ENCODE measurements at places on chromosomes 7 and 10.

DNA sequence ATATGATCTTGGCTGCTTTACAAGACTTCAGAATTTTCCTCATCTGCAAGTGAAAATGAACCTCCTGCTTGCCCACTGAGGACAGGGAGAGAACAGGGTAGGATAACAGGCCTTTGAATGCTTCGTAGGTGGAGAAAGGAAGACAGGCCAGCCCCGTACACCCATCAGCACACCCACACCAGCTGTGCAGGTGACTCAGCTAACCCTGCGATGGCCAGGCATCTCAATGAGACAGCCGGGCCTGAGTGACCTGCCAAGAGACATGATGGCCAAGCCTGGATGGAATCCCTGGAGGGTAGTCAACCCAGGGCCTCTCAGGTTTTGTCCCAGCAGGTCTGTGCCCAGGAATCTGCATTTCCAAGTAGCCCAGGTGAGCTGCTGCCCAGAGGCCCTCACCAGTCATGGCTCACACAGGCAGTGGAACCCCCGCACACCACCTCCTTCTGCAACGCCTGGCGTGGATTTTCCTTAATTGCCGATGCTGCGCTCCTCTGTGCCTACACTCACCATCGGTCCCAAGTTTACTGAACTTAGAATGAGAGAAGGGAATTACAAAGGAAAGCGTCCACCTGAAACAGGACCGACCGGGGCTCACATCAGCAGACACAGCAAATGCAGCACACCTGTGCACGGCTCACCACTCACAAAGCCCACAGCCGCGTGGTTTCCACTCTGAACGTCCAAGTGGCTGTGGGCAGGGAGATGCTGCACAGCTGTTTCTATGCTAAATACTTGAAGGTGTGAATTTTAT lies 163.7 kb downstream of the DIP2C start:
- no peak for DNase-seq

DNA sequence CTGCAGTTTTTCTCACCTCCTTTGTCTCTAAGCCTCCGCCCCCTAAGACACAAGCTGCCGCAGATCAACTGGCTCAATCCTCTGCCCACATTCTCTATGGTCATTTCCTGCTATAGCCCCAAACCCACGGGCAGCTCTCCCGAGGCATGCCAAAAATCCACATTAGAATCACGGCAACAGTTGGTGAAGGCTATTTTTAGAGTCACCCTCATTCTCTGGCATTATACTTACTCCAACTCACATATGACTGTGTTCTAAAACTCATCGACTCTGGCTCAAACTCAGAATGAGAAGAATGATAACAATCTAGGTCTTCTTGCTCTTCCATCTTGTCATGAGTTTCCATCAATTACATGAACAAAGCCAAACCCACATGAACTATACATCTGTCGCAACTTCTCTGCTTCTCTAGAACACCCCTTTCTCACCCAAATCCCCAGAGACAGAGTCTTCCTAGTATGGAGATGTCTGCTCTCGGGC lies 10.9 kb upstream of the KIAA1549 start:
- no peak for DNase-seq

DNA sequence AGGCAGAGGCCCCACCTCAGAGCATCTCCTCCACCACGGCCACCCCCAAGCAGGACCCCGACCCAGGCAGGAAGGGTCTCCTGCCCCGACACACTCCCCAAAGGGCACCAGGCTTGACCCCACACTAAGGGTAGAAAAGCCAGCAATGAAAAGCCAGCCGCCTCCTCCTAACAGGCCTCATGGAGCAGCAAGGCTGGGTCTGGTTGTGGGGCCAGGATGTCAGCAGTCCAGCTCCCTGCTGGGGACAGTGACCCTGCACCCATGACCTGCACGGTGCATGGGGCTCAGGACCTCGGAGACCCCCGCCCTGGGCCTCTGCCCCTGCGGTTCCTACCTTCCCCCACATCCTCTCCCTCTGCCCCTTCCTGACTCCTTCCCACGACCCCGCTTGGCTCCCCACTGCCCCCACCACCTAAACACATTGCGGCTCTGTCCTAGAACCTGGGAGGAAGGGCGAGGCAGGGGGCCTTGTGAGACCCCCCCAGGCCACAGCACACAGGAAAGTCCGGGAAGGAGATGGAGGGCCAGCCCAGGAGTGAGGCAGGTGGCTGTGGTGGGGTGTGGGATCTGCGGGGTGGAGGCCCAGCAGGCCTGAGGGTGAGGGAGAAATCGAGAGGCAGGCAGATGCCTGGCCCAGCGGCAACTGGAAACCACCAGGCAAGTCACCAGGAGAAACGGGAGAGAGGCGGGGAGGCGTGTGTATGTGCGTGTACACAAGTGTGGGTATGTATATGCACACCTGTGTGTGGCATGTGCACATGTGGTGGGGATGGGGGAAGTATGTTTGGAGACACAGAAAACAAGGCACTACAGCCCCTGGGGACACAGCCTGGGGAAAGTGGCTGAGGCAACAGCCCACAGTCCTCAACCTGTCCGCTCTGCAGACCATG lies 229.9 kb downstream of the MAD1L1 start:
- no peak for DNase-seq

DNA sequence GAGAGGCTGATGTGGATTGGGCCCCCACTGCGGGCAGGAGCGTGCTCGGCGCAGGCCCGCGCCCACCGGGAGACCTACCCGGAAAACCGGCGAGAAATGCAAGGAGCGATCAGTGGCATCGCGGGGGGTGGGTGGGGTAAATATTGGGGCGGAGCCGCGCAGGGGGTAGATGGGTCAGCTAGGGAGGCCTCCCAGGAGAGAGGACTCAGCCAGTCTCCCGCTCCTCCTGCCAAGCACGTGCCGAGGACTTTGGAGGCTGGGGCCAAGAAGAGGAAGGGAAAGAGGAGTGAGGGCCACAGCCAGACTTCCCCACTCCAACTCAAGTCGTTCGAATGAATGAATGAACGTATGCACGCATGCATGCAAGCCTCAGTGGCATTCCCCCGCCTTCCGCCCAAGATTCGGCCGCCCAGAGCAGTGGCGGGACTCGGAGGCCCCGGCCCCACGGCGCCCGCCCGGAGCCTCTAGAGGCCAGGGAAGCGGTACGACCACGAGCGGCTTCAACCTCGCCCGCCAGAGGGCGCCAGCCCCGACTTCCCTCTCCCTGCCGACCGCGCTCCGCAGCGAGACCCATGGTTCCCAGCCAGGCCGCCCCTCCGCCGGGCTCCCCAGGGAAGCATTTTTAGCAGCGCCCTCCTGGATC lies 3.6 kb downstream of the NPM3 start:
- no peak for DNase-seq

- DNase-seq = peak; percentile 75
Observed at GRCh38 chr7:42274053-42274452, 37.0 kb upstream of the GLI3 start.

GRCh38 chr10:36465604-36466379 lies 659.6 kb upstream of the ANKRD30A start:
- no peak for DNase-seq

- no peak for DNase-seq
Observed at GRCh38 chr7:69334701-69335100, 263.6 kb upstream of the AUTS2 start.

DNA sequence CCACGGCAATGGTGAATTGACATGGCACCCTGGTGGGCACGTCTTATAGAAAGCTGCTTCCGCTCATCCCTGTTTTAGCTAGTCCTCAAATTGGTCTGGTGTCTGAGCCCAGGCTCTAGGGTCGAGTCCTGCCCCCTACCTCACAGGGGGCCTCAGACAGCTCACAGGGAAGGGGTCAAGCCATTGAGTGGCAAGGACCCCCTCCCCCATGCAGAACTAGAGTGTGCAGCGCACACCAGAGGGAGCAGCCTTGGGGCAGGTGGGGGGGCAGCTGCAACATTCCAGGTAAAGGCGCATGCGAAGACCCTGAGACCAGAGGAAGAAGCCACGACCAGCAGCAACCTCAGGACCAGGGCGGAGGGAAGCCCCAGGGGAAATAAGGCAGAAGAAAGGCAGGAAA lies 240.4 kb upstream of the PPP2R2D start:
- DNase-seq = no peak

- DNase-seq = no peak
Observed at GRCh38 chr10:110684800-110685446, 40.8 kb downstream of the RBM20 start.

GRCh38 chr10:104081998-104082397 lies 3.7 kb downstream of the COL17A1 start:
- DNase-seq = no peak

DNA sequence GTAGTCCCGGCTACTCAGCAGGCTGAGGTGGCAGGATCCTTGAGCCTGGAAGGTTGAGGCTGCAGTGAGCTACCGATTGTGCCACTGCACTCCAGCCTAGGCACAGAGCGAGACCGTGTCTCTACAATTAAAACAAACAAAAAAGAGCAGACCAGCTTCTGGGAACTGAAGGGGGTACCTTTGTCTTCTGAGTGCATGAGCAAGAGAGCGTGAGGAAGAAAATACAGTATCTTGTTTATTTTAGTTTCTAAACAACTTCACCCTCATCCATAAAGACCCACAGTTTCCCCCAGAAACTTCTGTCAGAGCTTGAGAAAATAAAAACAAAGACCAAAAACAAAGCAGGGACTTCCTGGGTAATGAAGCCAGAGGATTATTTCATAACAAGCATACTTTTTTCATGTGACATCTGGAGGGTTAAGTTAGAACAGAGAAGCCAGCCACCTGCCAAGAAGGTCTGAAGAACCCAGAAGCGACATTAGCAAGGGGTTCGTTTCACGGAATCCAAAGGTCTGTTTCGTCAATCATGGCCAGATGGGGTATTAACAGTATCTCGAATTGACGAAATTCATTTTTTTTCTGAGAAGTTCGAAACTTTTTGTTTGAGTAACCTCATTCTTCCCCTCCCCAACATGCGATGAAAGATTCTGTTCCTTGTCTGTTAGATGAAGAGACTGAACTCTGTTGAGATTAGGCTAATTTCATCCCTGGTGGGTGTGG lies 10.2 kb upstream of the IL2RA start:
- no peak for DNase-seq

- DNase-seq = no peak
Observed at GRCh38 chr10:118983263-118983662, 46.3 kb upstream of the NANOS1 start.

- peak; percentile 95 for DNase-seq
Observed at GRCh38 chr10:80202934-80203834, 2.2 kb downstream of the ANXA11 start.

- DNase-seq = no peak
Observed at GRCh38 chr7:151244196-151244840, 4.2 kb downstream of the SMARCD3 start.

DNA sequence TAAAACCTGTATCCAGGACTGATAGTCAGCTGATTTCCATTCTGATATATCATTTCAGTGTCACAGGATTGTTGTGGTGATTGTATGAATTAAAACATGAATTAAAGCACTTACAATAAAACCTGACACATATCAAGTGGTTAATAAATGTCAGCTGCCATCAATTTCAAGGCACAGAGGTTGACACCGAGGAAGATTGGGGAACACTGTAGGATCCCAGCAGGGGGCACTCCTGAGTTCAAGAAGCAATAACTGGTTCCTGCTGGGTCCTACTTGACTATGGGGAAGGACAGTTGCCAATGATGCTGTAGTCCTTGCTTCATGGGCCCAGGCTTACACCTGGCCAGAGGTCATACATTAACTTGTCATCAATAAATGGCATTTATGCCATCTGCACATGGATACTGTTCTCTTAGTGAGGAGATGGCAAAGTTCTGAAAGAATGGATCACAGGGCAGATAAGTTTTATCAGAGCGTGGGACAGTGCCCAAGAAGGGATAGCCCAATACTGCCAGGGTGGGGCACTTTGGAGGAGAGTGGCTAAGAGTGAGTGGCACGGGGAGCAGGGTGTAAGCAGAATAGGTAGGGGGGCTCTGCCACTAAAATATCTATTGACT lies 24.1 kb downstream of the FZD1 start:
- no peak for DNase-seq

GRCh38 chr10:18594574-18595156 lies 56.7 kb downstream of the NSUN6 start:
- peak; percentile 4 for DNase-seq

DNA sequence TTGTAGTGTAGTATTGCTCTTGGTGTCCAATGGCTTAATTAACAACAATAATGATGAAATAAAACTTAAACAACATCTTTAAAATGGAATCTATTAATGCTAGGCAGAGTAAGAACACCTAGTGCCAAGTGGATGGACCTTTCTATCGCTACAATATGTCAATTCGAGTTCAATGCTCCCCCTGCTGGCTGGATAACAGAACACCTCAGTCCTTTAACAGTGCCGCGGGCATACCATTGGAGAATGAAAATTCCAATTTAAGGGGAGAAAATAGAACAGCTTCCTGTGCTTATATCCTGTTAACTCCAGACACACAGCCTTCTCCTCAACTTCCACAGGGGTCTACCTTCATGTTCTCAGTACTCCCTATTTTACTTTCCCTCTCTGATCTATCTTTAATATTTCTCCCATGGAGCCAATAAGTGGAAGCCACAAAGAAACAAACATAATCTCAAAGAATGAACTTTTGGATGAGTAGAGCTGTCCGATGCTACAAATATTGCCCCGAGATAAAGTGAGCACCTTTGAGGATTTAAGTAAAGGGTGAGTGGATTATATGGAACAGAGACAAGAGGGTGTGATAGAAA lies 41.4 kb downstream of the COL1A2 start:
- DNase-seq = peak; percentile 52

DNA sequence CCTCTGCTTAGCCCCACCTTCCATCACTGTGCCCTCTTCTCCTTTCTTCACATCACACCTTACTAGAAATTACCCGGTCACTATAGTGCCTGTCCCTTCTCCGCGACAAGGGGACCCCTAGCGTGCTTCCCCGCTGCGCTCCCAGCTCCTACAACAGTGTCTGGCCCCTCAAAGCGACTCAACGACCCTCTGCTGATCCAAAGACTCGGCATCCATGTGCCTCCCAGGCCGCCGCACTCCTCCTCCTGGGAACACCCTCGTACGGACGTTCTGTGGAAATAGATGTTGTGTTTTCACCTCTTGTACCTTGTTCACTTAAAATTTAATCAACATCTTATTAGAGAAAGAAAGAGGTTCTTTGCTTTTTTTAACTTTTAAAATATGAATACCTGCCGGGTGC lies 463.5 kb downstream of the DNAJB6 start:
- DNase-seq = no peak

- DNase-seq = peak; percentile 94
Observed at GRCh38 chr7:116177009-116177408, 33.3 kb upstream of the TES start.

DNA sequence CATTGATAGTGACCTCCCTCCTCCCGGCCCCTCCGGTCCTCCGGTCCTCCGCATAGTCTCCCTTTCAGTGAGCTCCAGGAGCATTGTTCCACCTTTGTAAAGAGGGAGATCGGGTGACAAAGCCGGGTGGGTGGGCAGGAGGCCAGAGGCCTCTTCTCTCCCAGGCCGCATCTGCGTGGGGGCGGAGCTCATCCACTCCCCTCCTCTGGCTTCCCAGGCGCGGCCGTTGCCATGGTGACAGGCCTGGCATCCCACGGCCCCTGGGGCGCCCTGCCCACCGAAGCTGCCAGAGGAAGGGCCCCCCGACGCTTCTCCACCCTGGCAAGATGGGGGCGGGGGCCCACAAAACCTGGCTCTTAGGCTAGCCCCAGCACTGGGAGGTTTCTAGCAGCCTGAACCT lies 4.4 kb upstream of the FZD9 start:
- no peak for DNase-seq

- no peak for DNase-seq
Observed at GRCh38 chr10:77185696-77186095, 451.9 kb downstream of the KCNMA1 start.

Data from NCI-H226 (cell line).